ENCODE measurements at places on chromosomes 1 and 21.

GRCh38 chr1:109391626-109392025, 6.1 kb downstream of the SORT1 start:
- DNase-seq, result no peak

DNA sequence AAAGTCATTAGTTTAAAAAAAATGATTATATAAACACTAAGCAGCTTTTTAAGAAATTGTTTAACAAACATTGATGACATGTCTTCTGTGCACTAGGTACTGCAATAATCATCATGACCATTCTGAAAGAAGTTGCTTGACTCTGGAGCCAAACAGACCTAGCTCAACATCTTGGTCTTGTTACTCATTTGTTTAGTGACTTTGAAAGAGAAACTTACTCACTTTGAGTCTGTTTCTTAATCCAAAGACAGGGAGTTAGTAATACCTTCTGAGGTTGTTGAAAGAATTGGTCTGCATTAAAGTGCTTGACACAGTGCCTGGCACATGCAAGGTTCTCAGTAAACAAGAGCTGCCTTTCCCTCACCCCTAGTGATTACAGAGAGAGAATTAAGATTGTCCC, 84.4 kb downstream of the SGIP1 start:
- DNase-seq, result no peak

DNA sequence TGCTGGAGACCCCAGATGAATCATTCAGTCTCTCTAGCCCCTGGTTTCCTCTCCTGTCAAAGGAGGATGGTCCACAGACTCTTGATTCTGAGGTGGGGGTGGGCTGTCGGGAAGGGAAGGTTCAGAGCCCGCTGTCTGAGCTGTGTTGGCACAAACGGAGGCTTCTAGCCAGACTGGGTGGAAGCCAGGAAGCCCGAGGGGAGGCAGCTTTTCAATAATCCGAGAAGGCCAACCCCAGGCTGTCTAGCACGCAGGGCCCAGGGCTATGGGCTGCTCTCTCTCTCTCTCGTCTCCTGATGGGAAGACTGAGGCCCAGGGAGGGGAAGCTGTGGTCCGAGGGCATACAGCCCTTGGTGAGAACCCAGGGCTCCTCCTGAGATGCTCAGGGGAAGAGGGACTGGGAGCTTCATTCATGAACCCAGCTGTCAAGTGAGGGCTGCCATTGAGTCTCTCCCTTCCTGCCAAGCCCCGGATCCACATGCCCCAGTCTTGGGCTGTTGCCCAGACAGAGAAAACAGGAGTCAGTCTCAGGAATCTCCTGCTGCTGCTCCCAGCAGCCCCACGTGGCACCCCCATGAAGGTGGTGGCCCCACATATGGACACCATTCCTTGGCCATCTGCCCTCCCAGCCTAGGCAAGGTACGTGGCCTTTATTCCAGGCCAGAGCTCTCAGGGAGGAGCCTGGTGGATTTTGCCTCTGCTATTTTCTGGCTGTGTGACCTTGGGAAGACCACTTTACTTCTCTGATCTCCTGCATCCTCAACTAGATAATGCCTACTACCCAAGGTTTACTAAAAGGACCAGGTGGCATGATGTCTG, 44.4 kb downstream of the RAP1GAP start:
- no peak for DNase-seq

- DNase-seq, result no peak
Observed at GRCh38 chr1:81254560-81254959, 546.2 kb upstream of the ADGRL2 start.

DNA sequence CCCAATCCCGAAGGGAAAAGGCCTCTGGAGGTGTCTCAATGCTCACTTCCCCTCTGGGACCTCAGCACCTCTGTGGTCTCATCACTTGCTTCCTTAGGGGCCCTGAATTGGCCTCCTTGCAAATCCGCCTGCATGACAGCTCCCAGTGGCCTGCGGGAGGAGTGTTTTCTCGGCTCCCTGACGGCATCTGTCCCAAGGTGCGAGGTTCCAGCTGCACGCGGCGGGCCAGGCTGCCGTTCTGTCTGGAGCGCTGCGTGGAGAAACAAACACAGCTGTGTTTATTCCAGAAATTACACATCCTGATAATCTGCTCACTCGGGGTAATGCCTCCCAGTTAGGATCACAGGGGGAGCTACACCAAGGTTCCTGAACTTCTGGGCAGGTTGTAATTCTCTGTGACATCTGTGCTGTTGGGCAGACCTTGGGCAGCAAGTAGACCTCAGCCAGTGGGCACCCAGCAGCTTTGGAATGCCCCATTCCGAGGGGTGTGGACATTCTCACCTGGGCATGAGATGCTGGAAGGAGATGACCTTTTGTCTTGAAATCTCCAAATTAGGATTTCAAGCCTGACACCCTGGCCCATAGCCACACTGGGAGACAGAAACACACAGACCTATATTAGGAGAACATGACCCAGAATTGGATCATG, 18.2 kb downstream of the EPHB2 start:
- DNase-seq, result no peak

DNA sequence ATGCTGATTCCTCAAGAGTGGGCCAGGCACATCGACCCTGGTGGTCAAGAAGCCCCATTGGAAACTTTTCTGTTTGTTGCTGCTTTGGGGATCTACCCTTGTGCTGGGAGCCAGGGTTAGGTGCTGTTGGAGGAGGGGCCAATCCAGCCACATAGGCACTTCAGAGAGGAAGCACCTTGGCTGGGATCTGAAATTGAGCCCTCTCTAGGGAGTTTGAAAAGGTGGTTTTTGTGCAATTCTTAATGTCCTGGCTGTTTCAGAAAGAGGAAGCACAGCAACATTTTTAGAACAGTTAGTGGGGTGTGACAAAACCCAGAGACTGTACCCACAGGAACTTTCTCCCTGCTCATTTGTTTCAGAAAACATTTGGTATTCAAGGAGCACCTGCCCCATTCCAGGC, 17.2 kb upstream of the BEND5 start:
- DNase-seq, result no peak

DNA sequence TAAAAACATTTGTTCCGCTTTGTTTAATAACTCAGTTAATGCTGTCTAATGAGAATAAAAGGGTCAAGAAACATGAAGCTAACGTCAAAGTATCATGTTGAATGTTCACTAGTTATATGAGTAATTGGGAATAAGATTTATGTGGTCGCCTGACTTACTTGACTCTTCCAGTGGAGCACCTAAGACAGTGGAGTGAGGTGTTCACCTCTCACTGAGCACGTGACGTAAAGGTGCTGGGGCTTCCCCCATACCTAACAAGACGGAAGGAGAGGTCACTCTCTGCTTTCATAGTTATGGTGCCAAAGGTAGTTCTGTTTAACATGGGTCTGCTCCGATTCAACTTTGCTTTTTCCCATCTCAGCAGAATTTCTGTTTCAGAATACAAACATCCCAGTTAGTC, 686 bp downstream of the KMO start:
- DNase-seq, result no peak

DNA sequence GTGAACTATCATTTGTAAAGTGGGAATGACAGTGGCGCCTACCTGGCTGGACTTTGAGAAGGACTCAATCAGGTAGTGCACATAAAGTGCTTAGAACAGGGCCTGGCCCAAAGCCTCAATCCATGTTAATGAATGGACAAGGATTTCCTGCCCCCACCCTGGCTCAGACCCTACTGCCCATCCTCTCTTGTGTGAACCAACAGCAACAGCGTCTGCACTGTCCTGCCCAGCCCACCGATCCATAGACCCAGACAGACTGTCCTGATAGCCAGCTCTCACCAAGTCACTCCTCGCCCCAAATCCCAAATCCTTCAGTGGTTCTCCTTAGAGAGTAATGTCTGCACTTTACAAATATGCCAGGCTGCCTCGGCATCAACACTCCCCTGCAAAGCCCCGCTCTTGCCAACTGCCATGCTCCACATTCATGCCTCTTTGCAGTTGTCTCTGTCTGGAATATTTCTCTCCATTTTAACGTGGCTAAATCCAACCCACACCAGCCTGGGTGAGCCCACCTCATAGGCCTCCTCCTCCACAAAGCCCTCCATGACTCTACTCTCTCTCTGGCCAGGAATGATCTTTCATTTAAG, 157.6 kb upstream of the EDN2 start:
- no peak for DNase-seq
